ENCODE measurements at places on chromosomes 3 and 15.

- no peak for DNase-seq
These were observed at the start of gene HDGFL3 for GRCh38 chr15:83207660-83208366. Gene HDGFL3 (minus strand): TSS chr15:83207823. CDS start chr15:83207414, 409 bp downstream.

DNA sequence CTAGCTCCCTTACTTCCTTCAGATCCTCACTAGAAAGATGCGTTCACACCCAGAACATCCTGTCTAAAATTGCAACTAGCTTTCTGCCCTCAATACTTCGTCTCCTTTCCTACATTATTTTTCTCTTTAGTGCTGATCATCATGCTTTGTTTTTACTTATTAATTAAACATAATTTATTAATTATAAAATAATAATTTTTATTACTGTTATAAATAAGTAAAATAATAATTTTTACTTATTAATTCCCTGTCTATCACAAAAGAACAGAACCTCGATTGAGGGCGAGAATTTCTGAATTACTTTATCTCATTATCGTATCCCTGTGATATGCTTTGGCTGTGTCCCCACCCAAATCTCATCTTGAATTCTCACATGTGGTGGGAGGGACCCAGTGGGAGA, 41.3 kb downstream of the GOLIM4 start:
- DNase-seq: no peak

DNA sequence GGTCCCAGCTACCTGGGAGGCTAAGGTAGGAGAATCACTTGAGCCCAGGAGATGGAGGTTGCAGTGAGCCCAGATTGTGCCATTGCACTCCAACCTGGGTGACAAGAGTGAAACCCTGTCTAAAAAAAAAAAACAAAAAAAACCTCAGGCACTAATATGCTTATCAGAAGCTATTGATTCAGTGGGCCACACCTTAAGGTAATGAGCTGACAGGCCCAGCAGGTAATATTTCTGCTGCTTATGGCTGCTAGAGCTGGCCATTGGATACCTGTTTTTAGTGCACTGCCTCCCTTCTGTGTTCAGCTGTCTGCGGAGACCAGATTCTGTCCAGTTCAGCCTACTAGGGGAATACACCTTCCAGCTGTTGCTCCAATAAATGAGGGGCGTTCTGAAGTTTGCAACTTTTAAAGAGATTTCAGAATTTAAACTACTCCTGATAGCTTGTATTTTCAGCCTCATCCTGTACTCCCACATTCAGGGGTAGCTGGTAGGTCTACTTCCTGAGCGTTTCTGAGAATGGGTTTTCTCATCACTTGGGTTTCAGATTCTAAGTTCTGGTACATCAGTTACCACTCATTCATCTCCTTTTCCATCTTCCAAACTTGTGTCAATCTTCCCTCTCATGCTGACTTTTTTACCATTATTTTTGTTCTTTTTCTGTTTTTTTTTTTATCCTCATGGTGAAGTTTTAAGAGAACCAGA, 69.0 kb downstream of the ATP11B start:
- DNase-seq: no peak

- DNase-seq: no peak
These were observed 87.3 kb downstream of the DHX30 start for GRCh38 chr3:47890126-47890827.

DNA sequence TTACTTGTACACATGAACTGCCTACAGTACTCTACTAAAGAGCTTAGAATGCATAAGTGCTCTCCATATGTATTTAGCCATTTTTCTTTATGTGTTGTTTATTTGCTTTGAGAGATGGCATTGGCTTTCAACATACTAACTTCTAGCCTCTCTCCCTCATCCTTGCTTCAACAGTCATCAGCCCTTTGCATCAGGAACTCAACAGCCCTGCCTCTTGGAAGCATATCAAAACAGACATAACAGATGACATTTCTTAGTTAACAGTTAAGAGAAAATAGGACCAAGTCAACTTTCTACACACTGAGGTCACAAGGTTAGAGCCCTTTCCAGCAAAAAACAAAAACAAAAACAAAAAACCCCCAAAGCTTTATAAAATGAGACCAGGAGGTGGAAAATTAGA, 145.6 kb downstream of the TCF12 start:
- no peak for DNase-seq

DNA sequence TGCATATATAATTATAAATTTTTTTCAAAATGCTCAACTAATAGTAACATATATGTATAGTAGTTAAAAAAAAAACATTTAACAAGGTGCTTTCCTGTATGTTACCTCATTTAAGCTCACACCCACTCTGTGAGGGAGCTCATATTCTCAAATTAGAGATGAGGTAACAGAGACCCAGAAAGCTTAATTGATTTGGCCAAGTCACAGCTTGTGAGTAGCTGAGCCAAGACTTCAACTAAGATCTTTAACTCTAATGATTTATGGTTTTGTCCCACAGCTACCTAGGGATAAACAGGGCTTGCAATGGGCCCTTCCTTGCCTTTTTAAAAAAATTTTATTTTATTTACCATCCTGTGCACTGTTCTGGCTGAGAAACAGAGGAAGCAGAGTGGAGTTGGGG, 230.0 kb upstream of the GOLIM4 start:
- DNase-seq: no peak

DNA sequence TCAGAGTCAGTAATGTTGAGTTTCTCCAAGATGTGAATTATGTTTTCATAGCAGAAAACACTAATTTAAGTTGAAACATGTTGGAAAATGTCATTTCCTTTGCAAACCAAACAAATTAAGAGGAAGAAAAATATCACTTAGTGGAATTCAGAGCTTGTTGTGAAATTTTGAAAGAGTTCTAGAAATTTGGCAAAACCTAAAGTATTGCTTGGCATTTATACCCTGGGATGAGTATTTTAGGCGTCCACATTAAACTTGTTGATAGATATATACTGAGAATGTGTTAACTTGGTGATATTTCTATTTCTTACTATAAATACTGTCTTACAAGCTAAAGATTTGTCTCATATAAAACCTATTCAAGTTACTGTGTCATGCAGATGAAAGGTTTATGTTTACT, 335.2 kb downstream of the NSUN3 start:
- DNase-seq: no peak

DNA sequence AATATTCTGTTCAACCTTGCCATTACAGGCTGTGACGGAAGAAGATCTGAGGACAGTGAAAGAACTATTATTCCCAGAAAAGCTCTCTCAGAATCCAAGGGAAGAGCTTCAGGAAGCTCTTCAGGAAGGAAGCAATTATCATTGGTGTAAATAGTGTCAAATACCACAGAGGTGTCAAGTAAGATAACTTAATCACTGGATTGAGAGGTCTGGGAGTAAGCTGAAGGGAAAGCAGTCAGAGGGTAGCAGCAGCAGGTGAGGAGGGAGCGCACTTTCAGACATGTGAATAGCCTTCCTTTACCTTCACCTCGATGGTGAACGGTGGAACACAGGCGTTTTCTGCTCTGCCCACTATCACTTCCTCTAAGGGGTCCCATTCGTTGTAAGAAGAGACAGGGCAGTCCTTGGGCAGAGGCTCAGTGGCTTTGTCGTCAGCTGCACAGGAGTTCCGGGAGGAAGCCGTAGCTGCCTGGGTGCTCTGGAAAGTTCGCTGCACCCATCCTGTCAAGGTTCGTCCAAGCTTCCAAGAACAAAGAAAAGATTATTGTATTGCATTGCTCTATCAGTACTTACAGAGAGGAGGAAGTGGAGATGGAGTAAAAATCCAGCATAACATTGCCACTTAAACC, 1.9 kb downstream of the GATM start:
- no peak for DNase-seq

DNA sequence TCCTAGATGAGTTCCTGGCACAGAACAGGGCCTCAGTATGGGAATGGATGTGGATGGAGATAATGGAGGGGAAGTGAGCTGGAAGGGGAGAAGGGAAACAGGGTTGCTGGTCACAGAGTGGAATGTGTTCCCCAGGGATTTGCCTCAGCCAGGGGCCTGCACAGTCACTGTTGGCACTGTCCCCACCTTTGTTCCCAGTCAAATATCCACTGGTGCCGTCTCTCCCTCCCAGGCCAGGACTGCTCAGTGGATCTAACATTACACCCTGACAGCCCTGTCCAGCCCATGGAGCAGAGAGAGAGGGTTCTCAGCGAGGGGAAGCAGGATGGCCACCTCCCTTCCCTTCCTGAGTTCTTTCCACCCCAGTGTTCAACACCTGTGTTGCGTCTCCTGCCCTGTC, 1.5 kb upstream of the PPP1R2 start:
- DNase-seq: no peak

DNA sequence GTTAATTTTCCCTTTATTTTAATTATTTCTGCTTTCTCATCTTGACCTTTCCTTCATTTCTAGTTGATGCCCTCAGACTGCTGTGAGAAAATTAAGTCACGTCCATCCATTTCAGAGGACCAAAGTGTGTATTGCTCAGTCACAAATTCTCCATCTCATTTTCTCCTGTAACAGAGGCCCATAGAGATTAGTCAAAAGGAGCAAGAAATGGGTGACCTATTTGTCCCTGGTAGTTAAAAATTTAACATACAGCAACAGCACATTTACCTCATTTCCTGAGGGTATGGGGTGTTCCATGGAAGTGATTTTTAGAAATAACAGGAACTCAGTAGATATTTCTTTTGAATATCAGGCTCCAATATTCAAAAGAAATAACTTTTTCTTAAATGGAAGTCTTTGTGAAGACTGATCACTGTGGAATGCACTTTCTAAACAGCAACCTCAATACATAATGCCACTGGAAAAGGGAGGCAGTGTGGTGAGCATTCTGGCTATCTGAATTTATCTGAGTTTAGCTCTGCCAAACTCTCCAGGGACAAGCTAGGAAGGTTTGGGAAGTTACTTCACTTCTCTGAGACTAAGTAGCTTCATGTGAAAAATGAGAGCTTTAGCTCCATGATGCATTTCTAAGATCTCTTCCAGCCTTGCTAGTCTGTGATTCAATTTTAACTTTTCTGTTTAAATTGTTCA, 808.2 kb downstream of the SQOR start:
- no peak for DNase-seq

DNA sequence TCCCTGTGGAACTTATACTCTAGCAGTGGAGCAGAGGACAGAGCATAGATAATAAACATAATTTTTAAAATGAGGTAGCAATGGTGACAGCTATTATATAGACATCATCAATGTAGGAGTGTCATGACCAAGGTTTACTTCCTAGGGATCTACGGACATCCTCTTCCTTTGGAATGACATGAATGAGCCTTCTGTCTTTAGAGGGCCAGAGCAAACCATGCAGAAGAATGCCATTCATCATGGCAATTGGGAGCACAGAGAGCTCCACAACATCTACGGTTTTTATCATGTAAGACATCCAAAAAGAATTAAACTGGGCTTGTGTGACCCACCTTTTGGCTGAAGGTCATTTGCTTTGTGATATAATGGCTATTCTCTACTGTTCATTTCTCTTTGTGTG, 30.1 kb upstream of the CAPN3 start:
- DNase-seq: no peak

DNA sequence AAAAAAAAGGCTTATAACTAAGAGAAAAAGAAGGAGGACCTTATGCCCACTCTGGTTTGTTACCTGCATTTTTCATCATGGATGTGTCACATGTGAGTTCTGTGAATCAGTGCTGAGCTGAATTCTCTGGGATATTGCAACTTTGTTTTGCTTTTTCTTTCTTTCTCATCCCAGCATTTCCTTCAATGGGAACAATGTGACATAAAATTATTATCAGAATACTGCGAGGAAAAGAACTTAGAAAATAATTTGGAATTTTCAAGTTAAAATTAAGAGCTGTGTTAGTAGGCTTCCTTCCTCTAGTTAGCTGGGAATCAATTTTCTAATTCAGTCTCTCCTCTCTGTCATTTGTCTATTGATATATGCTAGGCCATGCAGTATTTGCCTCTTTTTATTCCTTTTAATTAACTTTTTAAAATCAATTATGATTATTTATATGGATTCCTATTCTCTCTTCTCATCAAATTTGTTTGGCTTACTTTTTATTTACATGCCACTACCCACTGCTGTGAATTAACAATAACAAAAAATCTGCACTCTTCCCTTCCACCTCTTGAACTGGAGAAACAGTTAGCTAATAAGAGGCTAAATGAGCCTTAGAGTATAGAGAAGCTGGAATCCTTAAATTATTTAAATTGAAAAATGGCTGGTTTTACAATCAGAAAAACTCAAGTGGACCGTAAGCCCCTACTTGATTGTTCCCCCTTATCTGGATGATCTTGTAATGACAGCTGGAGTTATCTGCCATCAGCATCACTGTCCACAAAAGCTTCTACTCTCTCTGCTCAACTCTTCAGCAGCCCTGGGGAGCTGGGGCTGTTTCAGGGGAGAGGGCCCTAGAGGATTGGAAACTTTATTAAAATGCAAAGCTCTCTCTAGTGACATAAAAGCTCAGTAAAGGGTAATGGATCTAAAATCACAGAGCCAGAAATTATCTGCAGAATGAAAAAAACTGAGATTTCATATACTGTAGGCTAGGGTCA, 95.3 kb upstream of the SOX2 start:
- no peak for DNase-seq

GRCh38 chr15:71187078-71187477, 71.8 kb downstream of the THSD4 start:
- DNase-seq: no peak

DNA sequence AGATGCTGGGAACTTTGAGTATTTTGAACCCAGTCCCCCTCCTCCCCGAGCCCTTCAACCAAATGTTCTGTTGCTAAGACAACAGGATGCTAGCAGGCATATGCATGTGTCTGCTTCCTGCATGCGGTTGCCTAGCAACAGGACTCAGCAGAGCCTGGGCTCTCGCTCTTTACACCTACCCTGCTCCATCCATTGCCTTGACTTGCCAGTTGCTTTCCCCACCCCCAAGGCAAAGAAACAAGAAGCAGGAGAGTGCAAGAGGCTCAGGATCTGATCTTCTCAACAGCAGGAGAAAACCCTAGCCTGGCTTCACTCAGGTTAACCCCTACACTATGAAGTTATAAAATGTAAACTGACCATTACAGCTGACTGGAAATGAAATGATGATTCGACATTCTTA, 393.0 kb downstream of the IGSF11 start:
- no peak for DNase-seq

GRCh38 chr3:18372786-18373405, 52.2 kb downstream of the SATB1 start:
- no peak for DNase-seq

DNA sequence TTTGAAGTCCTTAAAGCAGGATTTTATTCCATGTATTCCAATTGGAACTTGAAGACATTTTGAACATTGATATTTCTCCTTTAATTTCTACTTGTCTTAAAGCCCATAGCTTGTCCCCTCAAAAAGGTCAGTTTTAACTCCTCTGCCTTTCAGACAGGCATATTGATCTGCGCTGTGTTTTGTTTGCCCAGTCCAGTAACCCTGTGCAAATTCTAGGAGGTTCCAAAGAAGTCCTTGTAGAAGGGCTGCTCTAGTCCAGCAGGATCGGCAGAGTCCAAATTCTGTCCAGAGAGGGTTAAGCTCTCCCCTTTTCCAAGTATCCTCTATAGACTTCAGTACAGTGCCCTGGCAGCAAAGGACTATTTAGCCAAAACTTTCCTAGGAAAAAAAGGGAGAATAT, 105.6 kb upstream of the MANF start:
- DNase-seq: no peak

GRCh38 chr3:125221831-125222230, 9.3 kb upstream of the SLC12A8 start:
- DNase-seq: no peak
